ENCODE measurements at places on chromosomes 12 and 14.

DNA sequence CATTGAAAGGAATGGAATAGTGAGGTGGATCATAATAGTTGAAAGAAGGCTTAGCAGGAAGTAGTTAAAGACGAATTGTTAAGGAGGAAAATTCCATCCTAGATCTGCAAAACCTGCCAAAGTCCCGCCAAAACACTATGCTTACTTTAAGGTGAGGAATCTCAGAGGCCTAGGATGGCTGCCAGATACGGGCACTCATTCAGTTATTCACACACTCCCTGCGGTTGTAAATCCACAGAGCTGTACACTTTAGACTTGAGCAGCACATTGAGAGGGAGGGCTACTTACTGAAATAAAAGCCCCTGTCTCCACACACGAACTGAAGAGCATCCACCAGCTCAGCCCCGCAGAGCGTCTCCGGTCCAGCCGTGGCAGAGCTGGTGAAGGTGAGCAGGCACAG lies 5.0 kb downstream of the IGF1 start:
- DNase-seq: no peak

GRCh38 chr14:88384718-88385117 lies 739 bp upstream of the SPATA7 start:
- no peak for DNase-seq

DNA sequence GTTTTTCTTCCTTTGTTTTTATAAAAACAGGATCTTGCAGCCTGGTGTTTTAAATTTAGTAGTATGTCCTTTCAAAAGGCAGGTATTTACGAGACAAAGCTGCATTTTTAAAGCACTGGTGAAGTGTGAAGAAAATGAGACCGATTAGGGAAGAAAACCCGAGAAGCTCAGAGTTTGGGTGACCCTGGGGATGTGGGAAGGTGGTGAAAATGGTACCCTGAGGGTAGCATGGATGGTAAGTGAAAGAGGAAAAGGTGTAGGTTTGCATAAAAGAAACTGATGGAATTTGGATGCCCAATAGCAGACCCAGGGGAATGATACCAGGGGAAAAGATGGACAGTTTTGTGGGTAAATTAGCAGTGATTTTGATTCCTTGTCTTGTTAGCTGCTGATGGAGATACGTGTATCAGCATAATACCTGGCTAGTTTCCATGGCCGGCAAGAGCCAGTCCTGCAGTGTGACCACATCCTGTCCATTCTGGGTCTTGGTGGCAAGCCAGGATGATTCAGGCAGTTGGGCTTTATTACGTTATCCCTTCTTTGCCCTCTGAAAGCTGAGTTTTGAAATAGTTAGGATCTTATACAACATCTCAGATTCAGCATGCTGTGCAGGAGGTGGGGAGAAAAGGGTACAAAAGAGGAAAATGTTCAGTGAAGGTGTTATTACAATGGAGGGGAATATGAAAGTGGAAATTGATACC lies 8.9 kb downstream of the BICD1 start:
- DNase-seq: peak; percentile 94

- no peak for DNase-seq
These were observed 73.1 kb upstream of the MYL2 start for GRCh38 chr12:110993434-110993833.
